ENCODE measurements at places on chromosomes 7 and 10.

GRCh38 chr10:109587366-109587765 is 335.9 kb downstream of the XPNPEP1 start:
- no peak overlapping the region for H3K27ac ChIP-seq
- H3K27me3 ChIP-seq = no peaks in the 10 kb centered on the region

GRCh38 chr10:118968060-118968459 is 61.5 kb upstream of the NANOS1 start:
- H3K4me3 ChIP-seq = no peak overlapping the region
- H3K4me1 ChIP-seq = no peaks in the 10 kb centered on the region
- no peak overlapping the region for H3K27ac ChIP-seq
- H3K27me3 ChIP-seq = no peaks in the 10 kb centered on the region
- no peak for DNase-seq

- H3K4me1 ChIP-seq = no peaks in the 10 kb centered on the region
- H3K27me3 ChIP-seq = no peaks in the 10 kb centered on the region
- no peak overlapping the region for H3K27ac ChIP-seq
- H3K4me3 ChIP-seq = no peak overlapping the region
Observed at GRCh38 chr10:131848741-131849590, 51.8 kb upstream of the PPP2R2D start.

DNA sequence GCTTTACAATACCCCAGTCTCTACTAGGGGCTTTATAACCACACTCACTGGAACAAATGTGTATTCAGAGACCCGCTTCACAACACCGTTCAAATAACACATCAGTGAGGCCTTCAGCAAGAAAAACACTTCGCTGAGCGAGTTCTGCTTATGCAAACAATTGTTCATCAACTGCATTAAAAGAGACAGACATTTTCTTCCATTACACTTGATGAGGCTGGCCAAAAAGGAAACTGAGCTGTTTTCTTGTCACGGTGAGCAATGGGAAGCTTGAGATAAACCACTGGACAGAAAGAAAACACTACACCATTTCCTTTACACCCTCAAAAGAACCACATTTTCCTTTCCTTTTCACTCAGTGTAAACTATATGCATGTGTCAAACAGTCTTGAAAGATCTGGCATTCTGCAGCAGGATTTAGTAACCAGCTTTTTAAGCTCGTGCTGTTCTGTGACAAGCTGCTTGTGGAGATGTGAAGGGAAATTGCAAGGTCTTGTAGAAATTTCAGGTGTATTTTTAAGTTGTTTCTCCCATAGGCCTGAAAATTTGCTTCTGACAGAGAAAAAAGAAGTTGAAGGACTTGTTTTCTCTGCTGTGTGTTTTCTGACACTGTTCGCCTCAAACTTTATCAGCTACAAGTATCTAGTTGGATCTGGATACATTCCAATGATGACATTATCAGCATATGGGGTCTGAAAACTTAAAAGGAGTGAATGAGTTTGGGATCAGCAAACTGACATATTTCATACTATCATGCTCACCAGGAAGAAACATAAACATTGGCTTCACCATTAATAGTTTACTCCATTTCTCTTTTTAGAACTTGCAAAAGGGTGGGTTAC is 693.1 kb downstream of the PARD3 start:
- DNase-seq = no peak
- H3K4me1 ChIP-seq = no peaks in the 10 kb centered on the region
- H3K4me3 ChIP-seq = no peak overlapping the region

GRCh38 chr7:44226396-44226753 is 25.6 kb downstream of the YKT6 start:
- H3K36me3 ChIP-seq = no peaks in the 10 kb centered on the region
- H3K27me3 ChIP-seq = no peaks in the 10 kb centered on the region
- no peaks in the 10 kb centered on the region for H3K4me1 ChIP-seq
- H3K27ac ChIP-seq = no peak overlapping the region

- peaks cover 2% of the 10 kb centered on the region for H3K36me3 ChIP-seq
- no peak overlapping the region for H3K27ac ChIP-seq
- no peak for DNase-seq
- no peaks in the 10 kb centered on the region for H3K27me3 ChIP-seq
Observed at GRCh38 chr10:89250865-89251408, 638 bp downstream of the LIPA start.

Data from H9 (cell line).